Melanocyte of skin (primary cell): ENCODE measurements at places on chromosomes 16 and 17. TPM values are rescaled to one million over a fixed set of nuclear protein-coding genes. Genes with fewer than 3 reads are reported as not detected.

KRTAP2-3 gene
- total RNA-seq: not detected in 2 replicates

SYNGR3 gene
- not detected in 2 replicates for total RNA-seq

KCNH4 gene
- not detected in 2 replicates for total RNA-seq

SYNGR2 gene
- 10.3 and 10.5 TPM in 2 replicates for total RNA-seq

ASPSCR1 gene
- total RNA-seq: 33.7 and 35.3 TPM in 2 replicates

FASN gene
- 219 and 239 TPM in 2 replicates for total RNA-seq

KRTAP1-5 gene
- not detected in 2 replicates for total RNA-seq

CNTD1 gene
- 0.36 TPM in 1 of 2 replicates, not detected in the other for total RNA-seq

EFCAB5 gene
- under 0.01 and 0.34 TPM in 2 replicates for total RNA-seq

MAPT gene
- total RNA-seq: 3.6 and 10.3 TPM in 2 replicates

GNGT2 gene
- not detected in 2 replicates for total RNA-seq

SRCIN1 gene
- under 0.01 and 0.15 TPM in 2 replicates for total RNA-seq

PYY gene
- total RNA-seq: not detected in 2 replicates

SULT1A1 gene
- total RNA-seq: under 0.01 TPM in 1 of 2 replicates, not detected in the other

AKAP1 gene
- total RNA-seq: 26.2 and 32.7 TPM in 2 replicates

WNT9B gene
- not detected in 2 replicates for total RNA-seq

TAT gene
- not detected in 2 replicates for total RNA-seq

MYL11 gene
- not detected in 2 replicates for total RNA-seq

ZNF287 gene
- total RNA-seq: 2.6 and 3.3 TPM in 2 replicates

NT5M gene
- 3.2 and 3.3 TPM in 2 replicates for total RNA-seq

TBX21 gene
- total RNA-seq: not detected in 2 replicates
